NCI-H1417 treated with DMSO at 0.1 percent for 48 hours (cell line): ENCODE measurements at places on chromosomes 1 and 21.

DNA sequence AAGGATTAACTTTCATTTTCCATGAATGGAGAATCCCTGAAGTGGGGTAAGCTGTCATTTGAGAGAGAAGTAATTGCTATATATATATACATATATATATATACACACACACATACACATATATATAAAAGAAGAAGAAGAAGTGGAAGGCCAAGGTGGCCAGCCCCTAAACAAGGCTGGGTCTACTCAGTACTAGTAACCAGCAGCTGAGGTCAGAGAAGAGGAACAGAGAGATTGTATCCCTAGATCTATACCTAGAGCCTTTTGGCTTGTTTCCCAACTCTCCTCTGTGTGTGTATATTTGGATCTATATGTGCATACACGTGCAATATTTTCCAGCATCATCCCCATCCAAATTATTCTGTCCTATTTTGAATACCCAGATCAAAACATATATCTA is 5.2 kb downstream of the TNFSF4 start:
- no peak for DNase-seq

DNA sequence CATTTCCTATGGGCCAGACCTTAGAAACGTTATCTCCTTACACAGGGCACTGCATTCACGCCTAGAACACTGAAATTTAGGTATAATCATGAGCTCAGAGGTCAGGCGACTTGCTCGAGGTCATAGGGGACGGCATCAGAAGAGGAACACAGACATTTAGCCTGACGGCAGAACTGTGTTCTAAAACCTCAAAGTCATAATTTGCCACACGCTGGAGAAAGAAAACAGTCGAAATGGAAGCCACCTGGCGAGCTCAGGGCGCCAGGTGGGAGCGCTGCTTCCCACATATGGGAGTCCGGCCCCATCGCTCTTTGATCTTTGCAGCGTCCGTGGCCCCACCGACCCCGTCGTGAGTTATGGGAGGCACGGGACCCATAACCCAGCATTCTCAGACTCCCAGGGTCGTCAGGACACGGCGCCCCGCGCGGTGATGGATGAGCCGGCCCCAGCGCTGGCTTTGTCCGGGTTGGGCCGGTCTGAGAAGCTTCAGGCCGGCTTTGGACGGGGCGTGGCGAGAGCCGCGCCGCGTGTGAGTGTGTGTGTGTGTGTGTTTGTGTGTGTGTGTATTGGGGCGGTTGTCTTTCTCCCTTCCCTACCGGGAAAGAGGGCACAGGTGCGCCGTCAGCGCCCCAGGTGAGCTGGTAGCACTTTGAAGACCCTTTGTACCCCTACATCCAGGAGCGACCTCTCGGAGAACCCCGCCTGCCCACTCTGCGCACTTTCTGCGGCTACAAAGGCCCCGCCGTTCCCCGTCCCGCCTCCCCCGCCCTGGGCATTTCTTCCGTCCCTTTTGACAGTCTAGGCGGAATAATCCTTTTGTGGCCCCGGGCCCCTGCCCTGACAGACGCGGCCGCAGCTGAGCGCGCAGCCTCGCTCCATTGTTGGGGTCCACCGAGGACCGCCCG is 861 bp upstream of the DRAXIN start:
- DNase-seq = no peak

DNA sequence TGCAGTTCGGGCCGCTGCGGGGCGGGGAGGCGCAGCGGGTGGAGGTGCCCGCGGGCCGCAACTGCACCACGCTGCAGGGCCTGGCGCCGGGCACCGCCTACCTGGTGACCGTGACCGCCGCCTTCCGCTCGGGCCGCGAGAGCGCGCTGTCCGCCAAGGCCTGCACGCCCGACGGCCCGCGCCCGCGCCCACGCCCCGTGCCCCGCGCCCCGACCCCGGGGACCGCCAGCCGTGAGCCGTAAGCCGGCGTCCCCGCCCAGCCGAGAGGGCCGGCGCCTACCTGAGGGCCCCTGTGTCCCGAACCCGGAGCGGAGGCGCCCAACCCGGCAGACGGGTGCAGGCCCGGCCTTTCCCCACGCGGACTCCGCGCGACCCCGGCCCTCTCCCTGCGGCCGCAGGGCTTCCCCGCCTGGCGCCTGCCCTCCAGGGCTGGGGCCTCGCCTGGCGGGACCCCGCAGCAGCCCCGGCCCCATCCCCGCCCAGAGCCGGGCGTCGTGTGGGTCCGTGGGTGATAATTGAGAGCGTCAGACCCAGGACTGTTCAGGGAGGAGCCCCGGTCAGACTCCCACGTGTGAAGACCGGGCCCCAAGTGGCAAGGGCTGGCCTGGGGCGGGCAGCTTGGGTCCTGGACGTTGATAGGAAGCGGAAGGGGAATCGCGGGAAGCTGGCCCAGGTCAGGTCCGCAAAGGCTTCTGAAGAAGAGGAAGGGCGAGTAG is 4.2 kb downstream of the VWA1 start:
- DNase-seq = no peak

GRCh38 chr1:86062453-86062852 is 94.1 kb downstream of the COL24A1 start:
- no peak for DNase-seq

DNA sequence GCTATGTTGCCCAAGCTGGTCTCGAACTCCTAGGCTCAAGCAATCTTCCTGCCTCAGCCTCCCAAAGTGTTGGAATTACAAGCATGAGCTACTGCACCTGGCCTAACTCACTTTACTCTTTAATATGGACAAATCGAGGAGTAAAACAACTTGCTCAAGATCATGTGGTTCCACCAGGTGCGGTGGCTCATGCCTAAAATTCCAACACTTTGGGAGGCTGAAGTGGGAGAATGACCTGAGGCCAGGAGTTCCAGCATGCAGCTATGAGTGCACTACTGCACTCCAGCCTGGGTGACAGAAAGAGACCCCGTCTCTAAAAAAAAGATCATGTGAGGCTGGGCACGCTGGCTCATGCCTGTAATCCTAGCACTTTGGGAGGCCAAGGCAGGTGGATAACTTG is 2.0 kb downstream of the INPP5B start:
- DNase-seq = no peak

DNA sequence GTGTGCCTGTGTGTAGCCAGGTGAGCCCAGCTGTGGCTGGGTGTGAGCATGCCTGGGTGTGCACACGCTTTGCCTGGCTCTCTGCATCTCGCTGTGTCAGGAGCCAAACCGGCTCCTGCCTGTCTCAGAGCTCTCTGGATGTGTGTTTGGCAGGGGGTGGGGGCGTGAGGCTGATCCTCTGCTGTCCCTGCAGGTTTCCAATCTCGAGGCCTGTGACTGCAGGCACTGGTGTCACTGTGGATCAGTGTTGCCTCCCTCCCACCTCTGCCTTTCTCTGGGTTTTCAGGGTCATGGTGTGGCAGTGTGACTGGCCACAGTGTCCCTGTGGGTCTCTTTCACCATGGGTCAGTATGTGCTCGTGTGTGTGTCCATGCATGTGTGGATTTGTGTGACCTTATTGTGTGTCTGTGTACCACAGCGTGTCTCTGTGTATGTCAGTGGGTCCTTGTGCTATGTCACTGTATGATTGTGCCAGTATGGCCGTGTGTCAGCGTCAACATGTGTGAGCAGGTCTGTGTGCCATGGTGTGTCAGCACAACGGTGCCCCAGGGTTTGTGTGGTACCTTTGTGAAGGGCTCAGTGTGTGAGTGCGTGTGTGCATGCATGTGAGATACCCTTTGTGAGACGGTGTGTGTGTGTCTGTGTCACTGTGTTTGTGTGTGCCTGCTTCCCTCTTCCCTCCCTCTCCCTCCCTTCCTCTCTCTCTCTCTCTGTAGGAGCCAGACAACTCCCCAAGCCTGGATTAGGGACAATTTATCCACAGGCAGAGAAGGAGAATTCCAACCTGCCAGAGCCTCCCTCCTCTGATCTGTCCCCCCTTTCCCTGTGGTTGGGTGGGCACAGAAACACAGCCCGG is 43.4 kb downstream of the AHDC1 start:
- no peak for DNase-seq

- DNase-seq = no peak
Measured at GRCh38 chr1:117001254-117001927, at the start of gene CD101. Gene CD101, plus strand, starts transcription at chr1:117001760. Its CDS starts 58 bp downstream, at chr1:117001818.

GRCh38 chr1:235533476-235534168 is 29.4 kb upstream of the B3GALNT2 start:
- no peak for DNase-seq

DNA sequence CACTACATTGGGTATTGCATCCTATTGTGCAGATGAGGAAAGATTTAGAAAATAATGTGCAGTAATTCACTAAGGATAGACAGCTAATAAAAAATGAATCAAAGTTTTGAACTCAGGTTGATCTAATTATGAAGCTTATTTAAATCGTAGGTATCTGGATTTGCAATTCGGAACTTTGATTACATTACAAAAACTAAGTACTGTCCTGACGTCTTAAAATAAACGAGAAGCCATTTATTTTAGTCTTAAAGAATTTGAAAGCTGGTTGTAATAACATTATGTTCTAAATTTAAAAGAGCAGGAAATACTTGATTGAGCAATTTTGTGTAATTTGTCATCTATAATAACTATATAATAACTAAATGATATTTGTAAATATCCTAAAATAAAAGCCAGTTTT is 235.9 kb downstream of the TPR start:
- DNase-seq = no peak

GRCh38 chr1:108595507-108595906 is 35.6 kb downstream of the EEIG2 start:
- DNase-seq = no peak

DNA sequence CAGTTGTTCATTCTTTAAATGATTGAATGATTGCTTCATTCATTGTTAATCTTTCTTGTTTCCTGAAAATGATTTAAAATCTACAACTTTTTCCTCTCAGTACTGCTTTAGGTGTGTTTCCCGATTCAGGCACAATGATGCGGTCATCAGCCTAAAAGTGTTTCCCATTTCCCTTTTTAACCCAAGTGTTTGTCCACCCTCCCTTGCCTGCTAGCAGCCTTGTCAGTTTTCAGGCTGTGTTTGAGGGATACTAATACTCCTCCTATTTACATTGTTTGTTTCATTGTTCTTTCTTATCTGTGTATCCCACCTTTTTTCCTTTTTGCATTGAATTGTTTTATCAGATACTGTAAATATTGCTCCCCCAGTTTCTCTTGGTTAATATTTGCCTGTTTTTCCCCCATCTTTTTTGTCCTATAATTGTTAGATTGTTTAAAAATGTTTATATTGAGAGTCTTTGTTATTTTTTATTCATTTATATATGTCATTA is 131.1 kb downstream of the KIAA0319L start:
- DNase-seq = no peak

GRCh38 chr1:28067523-28068090 is 20.8 kb downstream of the EYA3 start:
- DNase-seq = no peak

GRCh38 chr21:32348604-32349332 is 44.0 kb downstream of the URB1 start:
- no peak for DNase-seq

- no peak for DNase-seq
Measured at GRCh38 chr1:230787471-230787870, 40.3 kb downstream of the CAPN9 start.

GRCh38 chr1:54543729-54544496 is 4.1 kb upstream of the ACOT11 start:
- no peak for DNase-seq

- DNase-seq = no peak
Measured at GRCh38 chr1:155934936-155935590, 850 bp upstream of the KHDC4 start.

DNA sequence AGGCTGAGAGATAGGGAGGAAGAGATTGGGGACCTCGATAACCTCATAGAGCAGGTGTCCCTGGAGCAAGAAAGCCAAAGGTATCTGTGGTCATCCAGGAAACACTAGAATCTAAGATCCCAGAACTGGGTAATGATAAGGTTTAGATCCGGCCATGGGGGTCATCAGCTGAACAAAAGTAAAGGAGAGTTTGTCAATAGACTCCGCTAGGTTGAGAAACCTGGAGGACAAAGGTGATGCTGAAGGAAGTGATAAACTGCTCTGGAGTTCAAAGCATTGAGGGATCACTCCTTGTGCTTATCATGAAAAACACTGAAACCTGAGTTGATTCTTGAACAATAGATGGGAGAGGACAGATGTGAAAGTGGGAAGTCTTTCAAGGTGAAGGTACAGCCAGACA is 59.5 kb upstream of the SLC2A1 start:
- DNase-seq = no peak

GRCh38 chr1:201125800-201126199 is 1.2 kb downstream of the ASCL5 start:
- DNase-seq = no peak

DNA sequence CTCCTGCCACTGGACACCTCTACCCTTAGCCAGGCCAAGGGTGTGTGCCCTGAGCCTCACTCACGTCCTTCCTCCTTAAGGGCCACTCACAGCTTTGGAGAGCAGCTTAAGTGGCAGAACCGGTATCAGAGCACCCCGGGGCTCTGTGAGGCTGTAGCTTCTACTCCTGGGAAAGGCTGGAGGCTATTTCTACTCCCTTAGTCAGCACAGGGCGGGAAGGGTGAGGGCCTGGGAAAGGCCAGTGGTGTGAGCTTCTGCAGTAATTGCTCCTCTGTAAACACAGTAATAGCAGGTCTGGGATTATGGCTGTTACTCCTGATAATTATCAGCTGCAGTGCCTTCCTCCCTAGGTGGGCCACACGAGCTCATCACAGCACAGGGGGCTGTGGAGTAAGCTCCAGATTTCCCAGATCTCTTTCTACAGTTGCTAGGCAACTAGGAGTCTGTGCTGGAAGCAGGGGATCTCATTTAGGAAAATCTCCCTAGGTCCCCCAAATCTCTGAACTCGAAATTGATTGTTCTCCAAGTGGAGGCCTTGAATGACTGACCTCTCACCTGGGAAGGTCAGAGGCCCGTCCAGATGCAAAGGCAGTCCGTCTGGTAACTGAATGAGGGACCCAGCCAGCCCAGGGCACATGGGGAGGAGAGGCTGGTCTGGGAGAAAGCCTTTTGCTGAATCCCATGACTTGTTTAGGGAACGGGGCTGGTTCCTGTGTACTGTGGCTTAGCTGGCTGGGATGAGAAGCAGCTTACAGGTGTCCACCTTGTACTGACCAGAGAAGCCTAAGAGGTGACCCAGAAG is 29.3 kb downstream of the IER5 start:
- peak; percentile 94 for DNase-seq

- DNase-seq = no peak
Measured at GRCh38 chr1:90717665-90718410, 736 bp upstream of the BARHL2 start.

GRCh38 chr1:198681831-198682759 is 43.3 kb downstream of the PTPRC start:
- DNase-seq = no peak

GRCh38 chr1:77473690-77474089 is 191.9 kb downstream of the AK5 start:
- DNase-seq = no peak
